ENCODE measurements at places on chromosomes 16 and 17.

GRCh38 chr16:88456356-88457292 is 3.5 kb downstream of the ZFPM1 start:
- DNase-seq = peak; percentile 48

DNA sequence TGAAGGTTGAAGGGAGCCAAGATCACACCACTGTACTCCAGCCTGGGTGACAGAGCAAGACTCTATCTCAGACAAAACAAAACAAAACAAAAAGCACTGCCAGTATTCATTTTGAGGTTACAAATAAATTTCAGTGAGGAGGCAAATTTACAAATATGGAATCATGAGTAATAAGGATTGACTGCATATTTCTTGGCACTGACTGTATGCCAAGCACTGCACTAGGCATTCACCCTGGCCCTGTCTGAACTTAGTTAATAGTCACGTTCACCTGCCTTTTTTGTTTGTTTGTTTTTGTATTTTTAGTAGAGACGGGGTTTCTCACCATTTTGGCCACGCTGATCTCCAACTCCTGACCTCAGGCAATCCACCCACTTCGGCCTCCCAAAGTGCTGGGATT is 5.1 kb downstream of the LDAF1 start:
- no peak for DNase-seq

DNA sequence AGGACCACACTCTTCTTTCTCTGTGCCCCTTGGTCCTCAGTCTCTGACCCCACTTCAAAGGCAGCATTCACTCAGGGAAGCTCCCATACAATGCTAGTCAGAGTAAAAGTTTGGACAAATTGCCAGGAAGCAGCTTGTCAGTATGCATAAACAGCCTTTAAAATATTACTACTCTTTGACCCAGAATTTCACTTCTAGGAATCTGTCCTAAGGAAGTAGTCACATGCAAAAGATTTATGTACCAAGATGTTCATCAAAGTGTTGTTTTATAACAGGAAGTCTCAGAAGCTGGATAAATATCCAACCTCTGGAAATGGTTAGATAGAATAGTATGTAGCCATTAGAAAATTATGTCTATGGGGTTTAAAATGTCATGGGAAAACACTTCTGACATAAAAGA is 31.0 kb downstream of the MAPT start:
- no peak for DNase-seq

- DNase-seq = no peak
These were observed 419 bp downstream of the GLIS2 start for GRCh38 chr16:4316108-4316863.

- no peak for DNase-seq
These were observed 17.9 kb downstream of the ZC3H18 start for GRCh38 chr16:88588148-88588547.

DNA sequence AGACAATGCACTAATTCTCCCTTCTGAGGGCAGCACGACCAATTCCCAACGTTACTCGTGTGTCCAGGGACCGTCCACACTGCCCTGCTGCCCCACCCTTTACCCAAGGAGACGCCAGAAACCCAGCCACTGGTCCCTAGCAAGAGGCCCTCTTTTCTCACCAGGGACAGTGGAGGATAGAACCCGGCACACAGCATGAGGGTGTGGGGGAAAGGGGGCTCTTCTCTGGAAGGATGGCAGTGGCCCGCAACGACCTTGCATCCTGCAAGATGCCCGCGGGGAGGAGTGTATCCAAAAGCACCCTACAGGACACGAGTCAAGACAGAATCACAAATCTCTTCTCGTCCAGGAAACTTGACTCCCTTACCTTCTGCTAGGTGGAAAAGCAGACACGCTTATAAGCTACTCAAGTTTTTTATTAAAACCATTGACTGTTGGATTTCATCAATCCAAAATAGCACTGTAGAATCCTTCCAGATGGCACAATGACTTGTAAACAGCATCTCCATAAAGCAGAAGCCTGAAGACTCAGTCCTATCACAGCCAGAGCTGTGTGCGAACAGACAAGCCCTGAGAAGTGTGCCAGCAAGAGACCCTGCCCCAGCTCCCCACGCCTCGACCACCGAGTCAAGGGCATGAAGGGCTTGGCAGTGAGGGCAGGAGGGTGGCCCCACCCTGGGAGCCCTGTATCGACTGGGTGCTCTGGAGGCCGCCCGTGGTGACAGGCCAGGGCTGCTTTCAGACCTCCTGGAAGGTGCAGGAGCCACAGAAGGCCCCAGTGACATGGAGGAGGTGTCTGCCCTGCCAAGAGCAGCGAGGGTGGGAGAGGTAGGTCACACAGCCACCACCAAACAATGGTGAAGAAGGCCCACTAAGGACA is 103.8 kb downstream of the ANKRD11 start:
- DNase-seq = peak; percentile 73

DNA sequence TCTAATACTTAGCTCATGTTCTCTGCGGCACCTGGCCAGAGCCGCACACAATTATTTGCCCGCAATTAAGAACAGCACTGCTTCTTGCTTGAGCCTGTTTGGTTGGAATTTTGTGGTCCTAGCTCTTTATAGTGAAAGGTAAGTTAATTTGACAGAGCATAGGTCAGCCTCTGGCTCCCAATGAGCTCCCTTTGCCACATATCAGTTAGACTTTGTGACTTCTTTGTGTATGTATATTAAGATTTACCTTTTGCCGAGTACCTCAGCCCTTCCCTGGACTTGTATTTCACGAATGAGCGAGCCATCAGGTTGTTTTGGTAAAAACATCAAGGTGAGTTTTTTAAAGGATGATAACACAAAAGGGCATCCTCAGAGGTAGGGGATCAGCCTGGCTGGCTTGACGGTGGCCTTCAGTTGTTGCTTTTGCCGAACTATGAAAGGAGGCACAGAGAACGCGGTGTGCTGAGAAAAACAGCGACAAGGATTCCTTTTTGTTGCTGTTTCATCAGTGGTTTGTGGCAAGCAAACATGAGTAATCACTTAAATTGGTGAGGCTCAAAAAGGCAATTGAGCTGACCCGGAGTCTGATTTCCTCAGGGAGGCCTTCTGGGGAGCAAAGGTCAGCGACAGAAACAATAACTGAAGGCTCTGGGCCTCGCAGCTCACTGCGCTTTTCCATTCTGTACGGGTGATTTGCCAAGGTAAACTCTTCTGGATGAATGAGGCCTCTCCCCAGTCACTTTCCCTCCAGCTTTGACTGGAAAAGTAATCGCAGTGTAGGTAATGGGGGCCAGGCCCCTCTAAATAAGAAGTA is 163.6 kb downstream of the HS3ST3A1 start:
- DNase-seq = no peak

DNA sequence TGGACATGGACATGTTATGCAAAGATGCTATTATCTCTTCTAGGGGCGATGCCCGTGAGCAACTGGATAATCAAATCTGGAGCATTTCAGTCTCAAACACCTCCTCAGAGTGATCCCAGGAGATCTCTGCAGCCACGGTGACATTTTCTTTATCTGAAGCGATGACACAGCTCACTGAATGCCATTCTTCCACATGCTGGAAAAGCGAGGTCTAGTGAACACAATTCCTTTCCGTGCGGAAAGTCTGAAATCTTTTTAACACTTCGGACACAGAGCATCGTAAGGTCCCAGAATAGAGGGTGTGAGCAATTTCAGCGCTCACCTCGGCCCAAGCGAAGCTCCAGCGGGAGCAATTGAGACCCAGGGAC is 531 bp upstream of the HASPIN start:
- no peak for DNase-seq

DNA sequence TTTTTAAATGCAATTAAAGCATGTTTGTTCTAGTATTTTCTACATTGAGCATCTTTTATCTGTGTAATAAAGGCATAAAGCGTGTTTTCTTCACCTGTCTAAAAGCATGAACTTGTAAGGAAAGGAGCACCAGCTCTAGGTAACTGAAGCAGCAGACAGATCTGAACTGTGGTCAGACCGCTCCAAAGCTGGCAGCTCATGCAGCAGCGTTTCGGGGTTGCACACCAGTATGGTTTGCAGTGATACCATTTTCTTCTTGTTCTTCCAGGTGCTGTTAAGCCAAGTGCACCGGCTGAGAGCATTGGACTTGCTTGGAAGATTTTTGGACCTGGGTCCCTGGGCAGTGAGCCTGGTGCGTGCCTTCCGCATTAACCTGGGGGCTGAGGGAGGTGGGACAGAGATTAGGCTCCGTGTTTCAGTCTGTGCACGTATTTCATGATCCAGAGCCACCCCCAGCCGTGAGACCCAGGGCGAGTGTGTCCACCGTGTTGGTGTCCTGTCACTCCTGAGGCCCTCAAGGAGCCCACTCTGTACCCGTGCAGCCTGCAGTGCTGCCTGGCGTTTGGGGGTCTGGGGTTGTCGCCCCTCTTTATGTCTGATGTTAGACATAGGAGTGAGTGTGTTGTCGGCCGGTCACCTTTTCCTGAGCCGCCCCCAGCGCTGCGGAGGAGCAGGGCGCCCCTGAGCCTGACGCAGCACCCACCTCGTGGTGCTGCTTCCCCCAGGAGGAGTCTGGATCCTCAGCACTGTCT is 136.3 kb upstream of the CHMP6 start:
- no peak for DNase-seq

DNA sequence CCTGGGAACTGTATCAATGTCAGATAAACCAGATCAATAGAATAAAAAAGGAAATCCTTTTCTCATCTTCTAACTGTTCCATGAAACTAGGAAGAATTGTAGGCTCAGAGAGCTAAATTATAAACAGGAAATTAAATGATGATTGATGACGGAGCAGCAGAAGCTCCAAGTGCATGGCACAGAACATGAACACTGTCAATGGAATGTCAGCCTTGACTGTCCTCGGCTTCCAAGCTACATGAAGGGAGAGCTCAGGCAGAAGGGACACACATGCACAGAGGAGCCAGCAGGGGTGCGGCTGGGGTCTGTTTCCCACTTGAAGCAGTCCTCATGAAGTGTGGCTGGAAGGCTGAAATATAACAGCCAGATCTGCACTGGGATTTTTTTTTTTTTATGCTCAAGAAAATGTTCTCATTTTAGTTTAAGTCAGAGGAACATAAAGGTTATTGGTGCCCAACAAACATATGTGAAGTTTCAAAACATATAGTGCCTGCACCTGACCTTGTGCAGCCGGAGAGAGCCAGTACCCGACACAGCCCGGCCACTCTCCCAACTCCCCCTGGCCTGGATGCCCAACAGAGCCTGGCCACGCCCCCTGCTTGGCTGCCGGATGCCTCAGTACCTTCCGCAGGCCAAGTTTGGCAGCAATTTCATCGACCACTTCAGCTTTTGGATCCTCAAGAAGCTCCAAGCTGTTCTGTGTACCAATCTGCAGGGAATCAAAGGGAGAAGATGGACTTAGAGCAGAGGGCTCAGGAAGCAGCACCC is 37.0 kb downstream of the NPLOC4 start:
- no peak for DNase-seq

GRCh38 chr17:68456339-68457167 is 743 bp downstream of the WIPI1 start:
- no peak for DNase-seq

DNA sequence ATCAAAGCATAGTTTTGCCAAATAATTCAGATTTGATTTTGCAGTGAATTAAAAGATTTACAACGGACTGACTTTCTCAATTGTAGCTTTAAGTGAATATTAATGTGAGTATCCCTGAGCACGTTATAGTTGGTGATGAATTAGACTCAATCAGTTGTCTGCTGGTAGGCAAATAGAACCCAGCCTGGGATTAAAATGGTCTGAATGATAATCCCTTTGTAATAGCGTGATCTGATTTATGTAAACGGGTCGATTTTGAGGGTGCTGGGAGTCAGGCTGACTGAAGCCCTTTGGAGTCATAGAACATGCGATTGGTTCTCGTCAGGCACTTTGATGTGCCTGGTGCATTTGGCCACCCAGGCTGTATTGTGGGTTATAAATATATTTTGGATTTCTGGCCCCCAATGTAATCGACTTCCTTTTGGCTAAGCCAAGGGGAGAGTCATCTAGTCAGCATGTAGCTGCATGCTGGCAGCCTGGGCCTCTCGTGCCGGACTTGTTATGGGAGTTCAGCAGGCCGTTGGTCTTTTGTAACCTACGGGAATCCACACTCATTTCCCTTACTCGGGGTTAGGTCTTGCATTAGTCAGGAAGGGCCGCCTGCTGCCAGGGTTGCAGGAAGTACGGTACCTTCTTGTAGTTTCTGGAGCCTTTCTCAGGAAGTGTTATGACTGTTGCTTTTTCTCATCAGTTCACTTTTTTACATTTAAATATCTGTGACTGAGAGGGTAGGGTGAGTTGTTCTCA is 5.4 kb downstream of the PGS1 start:
- DNase-seq = no peak

GRCh38 chr17:8755590-8756255 is 2.6 kb downstream of the SPDYE4 start:
- DNase-seq = no peak

- no peak for DNase-seq
These were observed 72.4 kb downstream of the RPH3AL start for GRCh38 chr17:280216-280615.

- DNase-seq = peak; percentile 78
These were observed 561 bp downstream of the ZNF423 start for GRCh38 chr16:49855280-49855821.

GRCh38 chr16:85065099-85065498 is 37.5 kb downstream of the KIAA0513 start:
- no peak for DNase-seq

- DNase-seq = no peak
These were observed 36.5 kb upstream of the EFCAB3 start for GRCh38 chr17:62343764-62344270.

DNA sequence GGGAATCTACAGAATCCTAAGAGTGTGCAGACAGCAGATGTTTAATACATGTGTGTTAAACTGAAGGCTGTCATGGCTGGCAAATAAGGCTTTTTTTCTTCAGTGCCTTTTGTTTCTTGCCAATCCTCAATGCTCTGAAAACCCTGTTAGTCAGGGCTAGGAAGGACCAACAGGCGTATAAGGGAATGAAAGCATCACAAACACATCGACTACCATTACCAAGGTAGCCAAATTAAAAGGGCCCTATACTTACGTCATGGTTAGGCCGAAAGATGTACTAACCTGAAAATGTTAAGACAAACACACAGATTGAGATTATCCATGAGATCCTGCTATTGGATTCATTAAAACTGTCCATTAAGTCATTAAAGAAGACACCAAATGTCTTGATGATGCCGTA is 13.1 kb downstream of the SLC16A6 start:
- DNase-seq = no peak

GRCh38 chr16:1333149-1333812 is at the start of gene BAIAP3:
Gene BAIAP3 (plus strand): TSS chr16:1333645. CDS start chr16:1338550, 4,905 bp downstream.
- DNase-seq = no peak

- DNase-seq = no peak
These were observed 14.6 kb downstream of the COTL1 start for GRCh38 chr16:84603140-84603816.

All from NCI-H2171 treated with DMSO at 0.1 percent for 48 hours (cell line).